ENCODE measurements at places on chromosomes 12 and 14.
A peak's percentile ranks its signal among the peaks of the same experiment; 100 is the strongest.

DNA sequence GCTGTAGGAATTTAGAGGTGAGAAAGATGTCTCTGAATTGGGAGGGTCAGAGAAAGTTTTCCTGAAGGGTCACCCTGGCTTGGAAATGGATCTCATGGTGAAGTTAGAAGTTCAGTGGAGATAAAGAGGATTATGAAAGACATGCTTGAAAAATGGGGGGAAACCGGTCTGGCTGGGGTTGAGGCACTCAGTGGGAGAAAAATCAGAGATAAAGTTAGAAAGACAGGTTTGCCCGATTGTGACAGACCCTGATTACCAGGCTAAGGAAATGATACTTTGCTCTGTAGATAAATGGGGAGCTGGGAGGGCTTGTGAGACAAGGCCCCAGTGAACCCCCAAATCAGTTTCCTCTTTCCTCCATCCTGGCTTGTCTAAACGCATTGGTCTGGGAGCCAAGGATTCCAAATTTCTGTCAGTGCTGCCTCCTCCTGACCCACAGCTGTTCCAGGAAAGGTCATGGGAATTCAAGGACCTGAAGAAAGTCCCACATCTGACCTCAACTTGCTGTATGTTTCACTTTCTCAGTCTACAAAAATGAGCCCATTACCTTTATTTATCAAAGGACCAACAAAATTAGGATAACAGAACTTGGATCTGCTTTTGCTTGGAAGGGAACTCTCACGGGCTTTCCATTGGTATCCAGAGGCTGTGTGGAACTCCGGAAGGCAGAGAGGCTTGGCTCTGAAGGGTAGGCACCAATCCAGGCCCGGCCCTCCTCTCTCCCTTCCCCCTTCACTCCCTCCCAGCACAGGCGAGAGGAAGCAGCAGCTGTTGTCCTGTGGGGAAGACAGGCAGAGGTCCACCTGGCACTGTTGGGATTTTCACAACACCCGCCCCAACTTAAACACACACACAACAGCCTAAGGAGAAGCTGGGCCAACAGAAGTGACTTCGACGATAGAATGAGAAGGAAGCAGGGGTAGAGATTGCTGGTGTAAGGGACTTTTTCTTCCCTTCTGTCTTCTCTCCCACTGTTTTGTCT, 3.4 kb upstream of the RNASE7 start:
- DNase-seq: no peak

- DNase-seq: no peak
Measured at GRCh38 chr12:107544937-107545336, 140.7 kb upstream of the PWP1 start.

DNA sequence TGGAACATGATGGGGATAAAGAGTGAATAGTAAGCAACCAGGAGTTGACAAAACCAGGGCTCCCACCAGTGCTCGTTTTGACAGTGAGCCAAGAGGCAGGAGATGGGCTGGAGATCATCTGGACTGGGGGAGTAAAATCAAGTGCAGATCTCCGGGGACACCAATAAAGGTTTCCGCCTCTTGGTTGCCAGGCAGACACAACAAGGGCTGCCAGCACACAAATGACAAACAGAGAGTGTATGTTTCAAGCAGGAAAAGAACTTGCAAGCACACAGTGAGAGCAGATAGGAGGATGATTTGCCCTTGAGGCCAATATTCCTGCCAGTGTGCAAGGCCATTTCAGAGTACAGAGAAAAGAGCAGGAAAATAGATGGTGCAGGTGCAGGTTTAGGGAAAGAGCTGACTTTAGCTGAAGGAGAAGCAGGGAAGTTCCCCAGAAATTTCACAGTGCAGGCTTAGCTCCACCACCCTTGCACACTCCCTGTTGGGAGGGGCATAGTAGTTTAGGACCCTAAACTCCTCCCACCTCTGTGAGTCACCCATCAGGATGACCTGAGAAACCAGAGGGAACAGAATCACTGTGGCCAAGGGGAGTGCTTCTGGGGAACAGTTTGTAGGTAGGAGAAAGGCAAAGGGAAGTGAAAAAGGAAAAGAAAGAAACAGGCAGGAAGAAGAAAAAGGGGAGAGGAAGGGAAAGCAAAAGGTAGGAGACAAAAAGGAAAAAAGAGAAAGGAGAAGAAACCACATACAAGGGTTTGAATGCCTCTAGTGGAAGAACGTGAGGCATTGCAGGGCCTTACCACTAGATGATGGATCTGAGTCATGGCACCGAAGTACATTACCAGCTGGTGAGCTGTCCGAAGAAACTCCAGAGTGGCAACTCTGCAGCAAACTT, 404.4 kb downstream of the SLC6A15 start:
- peak; percentile 41 for DNase-seq

- DNase-seq: no peak
Measured at GRCh38 chr14:53147893-53148292, 5.2 kb downstream of the DDHD1 start.

- DNase-seq: no peak
Measured at GRCh38 chr14:103086771-103087342, 2.8 kb downstream of the LBHD2 start.

- DNase-seq: no peak
Measured at GRCh38 chr12:128056136-128056801, 210.7 kb upstream of the TMEM132C start.

DNA sequence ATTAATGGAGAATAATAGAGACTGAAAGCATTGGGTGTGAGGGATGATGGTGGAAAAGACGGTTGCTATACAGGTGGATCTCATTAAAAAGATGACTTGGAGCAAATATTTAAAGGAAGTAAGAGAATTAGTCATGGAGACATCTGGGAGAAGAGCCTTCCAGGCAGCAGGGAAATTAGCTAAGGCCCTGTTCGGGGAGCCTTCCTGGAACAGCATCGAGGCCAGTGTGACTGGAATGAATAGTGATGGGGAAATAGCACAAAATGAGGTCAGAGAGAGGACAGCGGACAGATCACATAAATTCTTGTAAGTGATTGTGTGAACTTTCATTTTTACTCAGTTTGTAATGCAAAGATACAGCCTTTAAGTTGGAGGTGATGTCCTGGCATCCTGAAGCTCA, 842.3 kb downstream of the SLC6A15 start:
- no peak for DNase-seq

DNA sequence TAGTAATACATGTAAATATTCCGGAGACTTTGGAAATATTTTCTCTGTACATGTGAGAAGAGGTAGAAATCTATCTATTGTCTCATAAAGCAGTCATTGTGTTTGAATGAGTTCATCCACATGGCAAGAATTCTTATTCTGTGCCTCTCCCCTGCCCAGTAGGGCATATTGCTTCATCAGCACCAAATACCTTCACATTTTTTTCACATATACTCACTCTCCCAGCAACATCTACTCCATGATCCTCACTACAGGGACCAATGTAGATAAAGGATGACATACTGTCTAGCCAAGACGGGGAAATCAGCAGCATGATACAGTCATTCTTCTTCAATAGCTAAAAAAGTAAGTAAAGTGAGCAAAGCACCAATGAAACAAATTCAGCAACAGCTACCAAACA, 1.3 kb upstream of the TAS2R14 start:
- DNase-seq: no peak

DNA sequence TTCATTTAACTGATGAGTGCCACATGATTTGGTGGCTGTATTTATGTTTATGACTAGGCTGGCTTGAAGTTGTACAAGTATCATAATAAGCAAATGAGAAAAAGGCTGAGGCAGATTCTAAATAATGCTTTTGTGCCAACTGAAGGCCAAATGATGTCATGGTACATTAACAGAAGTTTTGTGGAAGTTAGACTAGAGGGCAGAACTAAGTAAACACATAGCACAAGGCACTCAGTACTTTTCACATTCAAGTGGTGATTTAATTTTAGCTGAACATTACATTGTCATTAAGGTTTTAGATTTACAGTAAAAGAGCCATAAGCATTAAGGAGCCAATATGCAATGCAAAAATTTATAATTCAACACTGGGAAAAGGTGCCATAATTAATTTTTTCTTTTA, 21.1 kb downstream of the PPP1CC start:
- no peak for DNase-seq

DNA sequence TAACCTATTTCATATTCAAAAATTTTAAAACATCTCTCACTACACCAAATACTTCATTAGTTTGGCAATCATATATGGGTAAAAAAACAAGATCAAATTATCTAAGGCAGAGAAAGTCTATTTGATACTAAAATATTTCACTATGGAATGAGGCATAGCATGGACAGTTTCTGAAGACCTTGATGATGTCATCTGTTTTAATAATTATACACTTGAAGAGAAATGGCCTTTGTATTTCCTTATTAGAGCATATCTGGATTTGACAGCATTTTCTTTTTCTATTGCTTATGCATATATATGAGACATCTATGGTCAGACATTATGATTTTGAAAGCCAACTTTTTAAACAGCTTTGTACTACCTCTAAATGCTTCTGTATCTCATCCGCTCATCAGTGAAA, 88.6 kb downstream of the DDHD1 start:
- DNase-seq: no peak

DNA sequence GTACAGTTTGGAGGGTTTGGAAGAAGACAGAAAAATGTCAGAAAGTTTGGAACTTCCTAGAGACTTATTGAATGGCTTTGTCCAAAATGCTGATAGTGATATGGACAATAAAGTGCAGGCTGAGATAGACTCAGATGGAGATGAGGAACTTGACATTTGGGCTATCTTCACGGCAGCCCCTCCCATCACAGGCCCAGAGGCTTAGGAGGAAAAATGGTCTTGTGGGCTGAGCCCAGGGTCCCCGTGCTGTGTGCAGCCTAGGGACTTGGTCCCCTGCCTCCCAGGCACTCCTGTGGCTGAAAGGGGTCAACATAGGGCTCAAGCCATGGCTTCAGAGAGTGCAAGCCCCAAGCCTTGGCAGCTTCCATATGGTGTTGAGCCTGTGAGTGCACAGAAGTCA, 79.0 kb downstream of the CMAS start:
- no peak for DNase-seq

DNA sequence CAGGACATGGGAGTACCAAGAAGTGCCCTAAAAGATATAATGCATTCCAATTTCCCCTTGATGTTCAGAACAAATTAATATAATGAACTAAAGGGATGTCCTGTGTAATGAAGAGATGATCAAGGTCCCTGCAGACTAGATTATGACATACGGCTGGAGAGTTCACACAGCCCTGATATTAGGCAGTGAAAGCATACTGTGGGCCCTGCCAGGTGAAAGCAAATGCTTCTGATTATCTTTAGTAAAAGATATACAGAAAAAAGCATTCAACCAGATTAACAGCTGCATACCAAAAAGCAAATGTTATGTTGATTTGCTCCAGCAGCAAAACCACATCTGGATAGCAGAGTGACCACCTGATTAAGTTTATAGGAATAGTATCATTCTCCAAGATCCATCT, 12.1 kb downstream of the HIGD1C start:
- DNase-seq: no peak

DNA sequence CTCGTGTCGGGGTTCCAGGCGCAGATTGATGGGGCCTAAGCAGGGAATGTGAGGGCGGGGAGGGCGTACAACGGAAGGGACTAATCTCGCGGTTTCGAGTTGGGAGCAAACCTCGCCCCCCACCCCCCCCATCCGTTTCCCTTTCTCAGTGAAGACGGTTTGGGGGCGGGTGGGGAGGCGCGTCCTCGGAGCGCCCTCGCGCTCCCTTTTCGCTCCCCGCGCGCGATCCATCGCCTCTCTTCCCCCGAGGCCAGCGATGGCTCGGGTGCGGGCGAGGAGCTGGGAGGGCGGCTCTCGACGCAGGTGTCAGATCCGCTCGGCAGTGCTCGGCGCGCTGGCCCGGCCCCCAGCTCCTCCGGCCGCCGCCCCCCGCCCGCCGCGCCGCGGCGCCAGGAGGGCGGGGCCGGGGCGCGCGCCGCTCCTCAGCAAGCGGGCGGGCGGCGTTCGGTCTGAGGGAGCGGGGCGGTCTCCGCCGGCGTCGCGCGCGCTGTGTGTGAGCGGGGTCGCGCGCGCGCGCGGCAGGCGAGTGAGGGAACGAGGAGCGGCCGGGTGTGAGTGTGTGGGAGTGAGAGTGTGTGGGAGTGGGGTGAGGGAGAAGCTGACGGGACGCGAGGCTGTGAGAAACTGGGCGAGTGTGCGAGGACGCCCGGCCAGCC, at the start of gene RIMKLB:
Gene RIMKLB, plus strand, starts transcription at position 516 of the 656 bp plus-strand sequence. CDS start 15,876 bp downstream, outside the sequence.
- peak; percentile 91 for DNase-seq

DNA sequence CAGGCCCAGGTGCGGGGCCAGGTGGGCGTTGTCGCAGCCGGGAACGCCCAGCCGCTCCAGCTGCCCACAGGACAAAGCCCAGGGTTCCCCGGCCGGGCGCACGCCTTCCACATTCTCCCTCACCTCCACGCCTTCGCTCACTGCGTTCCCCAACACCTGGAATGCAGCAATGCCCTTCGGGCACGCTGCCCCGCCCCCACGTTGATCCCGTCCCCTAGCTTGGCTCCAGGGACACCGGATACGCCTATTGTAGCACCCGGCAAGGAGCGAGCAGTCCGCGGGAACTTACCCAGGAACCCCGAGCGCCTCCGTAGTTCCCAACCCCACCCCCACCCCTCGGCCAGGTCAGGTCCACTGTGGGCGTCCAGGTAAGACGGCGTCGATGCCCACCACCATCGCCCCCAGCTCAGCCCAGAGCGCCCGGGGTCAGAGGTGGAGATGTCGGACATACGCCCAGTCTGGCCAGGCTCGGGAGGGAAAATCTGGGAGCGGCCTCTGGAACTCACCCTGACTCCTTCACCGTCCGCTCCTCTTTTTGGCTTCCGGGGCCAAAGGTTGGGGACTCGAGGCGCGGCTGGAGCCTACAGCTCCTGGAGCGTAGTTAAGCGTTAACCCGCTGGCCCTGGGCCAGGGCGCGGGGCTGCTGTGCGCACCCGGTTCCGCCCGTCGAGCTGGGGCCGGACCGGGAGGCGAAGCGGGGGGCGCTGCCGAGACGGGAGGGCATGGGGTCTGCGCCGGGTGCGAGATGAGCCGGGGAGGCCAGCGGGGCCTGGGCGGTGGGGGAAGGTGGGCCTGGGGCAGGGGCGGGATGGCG, 594 bp upstream of the CEP170B start:
- DNase-seq: peak; percentile 29

- DNase-seq: peak; percentile 40
Measured at GRCh38 chr14:61188978-61189808, 91.9 kb downstream of the TMEM30B start.

GRCh38 chr12:13311551-13311950, 115.0 kb downstream of the EMP1 start:
- DNase-seq: no peak

DNA sequence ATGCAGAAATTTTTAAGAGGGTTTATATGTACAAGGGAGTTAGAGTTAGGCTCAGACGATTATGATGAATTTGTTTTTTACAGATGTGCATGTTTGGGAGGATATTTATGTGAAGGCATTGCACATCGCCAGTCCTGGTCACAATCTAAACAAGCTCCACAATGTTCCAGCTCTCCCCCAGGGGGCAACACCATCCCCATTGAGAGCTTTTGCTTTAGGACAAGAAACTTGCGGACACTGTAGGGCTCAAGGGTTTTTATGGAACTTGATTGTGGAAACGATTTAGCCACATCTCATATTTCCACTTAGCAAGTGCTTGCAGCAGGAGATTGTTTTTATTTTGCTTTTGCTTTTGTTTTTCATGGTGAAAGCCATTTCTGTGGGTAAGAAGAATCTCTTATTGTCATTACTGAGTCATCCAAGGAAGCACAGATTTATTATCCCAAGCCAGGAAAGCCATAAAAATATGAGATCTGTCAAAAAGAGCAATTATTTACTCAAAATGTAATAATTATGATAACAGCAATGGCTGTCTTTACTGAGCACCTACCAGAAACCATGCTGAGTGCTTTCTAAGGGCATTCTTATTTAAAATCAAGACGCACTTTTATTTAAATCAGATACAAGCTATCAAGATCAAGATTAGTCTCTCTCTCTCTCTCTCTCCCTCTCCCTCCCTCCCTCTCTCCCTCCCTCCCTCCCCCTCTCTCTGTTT, 276.7 kb upstream of the SRRM4 start:
- no peak for DNase-seq
